ENCODE measurements at places on chromosomes 1 and 21.
A peak's percentile ranks its signal among the peaks of the same experiment; 100 is the strongest.

- no peak for DNase-seq
These were observed 391 bp upstream of the CENPS start for GRCh38 chr1:10429868-10430215.

DNA sequence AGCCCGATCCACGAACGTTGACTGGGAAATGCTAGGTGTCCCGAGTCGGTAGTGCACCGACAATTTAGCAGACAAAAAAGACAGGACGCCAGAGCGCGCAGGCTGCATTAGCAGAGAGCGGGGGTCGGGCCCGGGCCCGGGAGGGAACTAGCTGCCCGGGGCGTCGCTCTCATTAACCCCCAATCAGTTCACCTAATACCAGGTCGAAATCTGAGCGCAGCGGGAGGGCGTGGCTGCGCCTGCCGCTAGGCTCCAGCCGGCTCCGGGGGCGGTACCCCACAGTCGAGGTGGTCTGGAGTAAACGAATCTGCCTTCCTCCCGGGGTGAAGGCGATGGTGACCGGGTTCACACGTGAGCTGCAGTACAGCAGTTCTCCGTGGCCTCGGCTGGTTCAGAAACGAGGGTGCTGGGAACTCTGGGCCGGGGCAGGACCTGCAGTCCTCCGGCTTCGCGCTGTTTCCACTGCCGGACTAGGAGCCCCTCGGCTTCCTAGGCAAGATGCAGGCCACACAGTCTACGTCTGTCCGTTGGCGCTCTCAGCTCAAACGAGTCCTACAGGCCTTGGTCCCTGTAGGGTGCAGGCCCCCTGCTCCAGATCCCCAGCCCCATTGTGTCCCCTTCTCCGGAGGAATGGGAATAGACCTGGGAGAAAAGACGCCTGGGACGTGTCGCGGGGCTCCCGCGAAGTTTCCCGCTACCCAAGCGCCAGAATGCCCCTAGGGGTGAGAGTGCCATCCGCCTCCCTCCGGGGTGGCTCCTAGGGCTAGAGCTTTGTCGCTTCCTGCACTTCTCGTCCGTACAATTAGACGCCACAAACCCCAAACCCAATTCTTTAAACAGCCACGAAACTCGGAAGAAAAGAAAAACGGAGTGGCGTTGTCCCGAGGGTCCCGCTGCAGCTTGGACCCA is 2.0 kb downstream of the GFI1 start:
- DNase-seq: no peak

DNA sequence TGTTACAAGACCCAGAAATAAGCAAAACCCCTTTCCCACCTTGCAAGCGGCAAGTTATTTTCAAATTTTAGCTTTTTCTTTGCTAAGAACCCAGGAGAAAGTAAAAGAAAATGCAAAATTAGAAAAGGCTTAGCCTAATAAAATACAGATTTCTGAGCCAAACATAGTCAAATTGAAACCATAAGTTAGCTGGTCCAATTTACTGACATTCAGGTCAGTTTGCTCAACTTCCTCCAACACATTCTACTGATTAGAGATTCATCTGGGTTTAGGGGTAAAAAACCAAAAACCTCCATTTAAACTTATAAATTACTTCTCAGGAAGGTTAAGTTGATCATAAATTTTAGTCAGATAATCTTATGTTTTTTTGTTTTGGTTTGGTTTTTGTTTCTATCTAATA is 701.8 kb upstream of the CXADR start:
- no peak for DNase-seq

GRCh38 chr1:246117066-246117791 is 389.9 kb downstream of the SMYD3 start:
- peak; percentile 74 for DNase-seq

DNA sequence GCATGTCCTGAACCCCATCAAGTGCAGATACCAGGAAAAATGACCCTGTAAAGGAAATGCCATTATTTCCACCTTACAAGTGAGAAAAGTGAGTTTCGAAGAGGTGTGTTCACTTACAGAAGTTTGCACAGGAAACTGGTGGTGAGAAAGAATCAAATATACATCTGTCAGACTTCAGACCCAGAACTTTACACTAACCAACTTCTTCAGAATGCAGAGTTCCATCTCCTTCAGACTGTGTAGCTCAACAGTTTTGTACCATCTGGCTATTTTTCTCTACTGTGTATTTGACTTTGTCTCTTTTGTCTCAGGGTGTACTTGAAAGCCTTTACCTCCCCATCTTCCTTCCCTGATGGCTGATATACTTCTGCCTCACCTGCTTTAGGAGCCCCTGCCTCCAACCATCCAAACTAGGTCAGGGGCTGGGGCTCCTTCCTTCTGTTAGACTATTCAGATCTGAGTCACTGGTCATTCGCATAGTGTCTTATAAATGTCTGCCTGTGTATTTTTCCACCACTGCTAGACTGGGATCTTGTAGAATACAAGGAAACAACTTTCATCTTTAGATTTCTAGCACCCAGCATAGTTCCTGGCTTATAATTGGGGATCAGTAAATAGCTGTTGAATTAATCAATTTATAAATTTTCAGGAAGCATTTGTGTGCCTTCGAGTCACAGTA is 247.9 kb downstream of the FGGY start:
- no peak for DNase-seq
